Hair follicle dermal papilla cell (primary cell): ENCODE measurements at places on chromosomes 7 and 10. TPM values are rescaled to one million over a fixed set of nuclear protein-coding genes. Genes with fewer than 3 reads are reported as not detected.

Gene PPP2R2D
- total RNA-seq = 24.7 and 25.8 TPM in 2 replicates

Gene PDE6C
- total RNA-seq = not detected in 2 replicates

Gene UNCX
- 0.12 TPM in 1 of 2 replicates, not detected in the other for total RNA-seq

Gene NPSR1
- not detected in 2 replicates for total RNA-seq

Gene NFKB2
- 24.2 and 27.9 TPM in 2 replicates for total RNA-seq

Gene PFKP
- total RNA-seq = 66.7 and 83.2 TPM in 2 replicates

Gene TMEM229A
- total RNA-seq = not detected in 2 replicates

Gene OR2A12
- not detected in 2 replicates for total RNA-seq

Gene MKI67
- 4.1 and 7.0 TPM in 2 replicates for total RNA-seq

Gene SLC29A4
- 1.3 and 1.5 TPM in 2 replicates for total RNA-seq

Gene GATAD1
- 28.7 and 30.2 TPM in 2 replicates for total RNA-seq

Gene HUS1
- 22.1 and 26.7 TPM in 2 replicates for total RNA-seq
